ENCODE measurements at places on chromosomes 3 and 15. TPM values are rescaled to one million over a fixed set of nuclear protein-coding genes. Genes with fewer than 3 reads are reported as not detected.
A peak's percentile ranks its signal among the peaks of the same experiment; 100 is the strongest.

GRCh38 chr3:48851407-48851806, 3.7 kb upstream of the PRKAR2A start:
- H3K27me3 ChIP-seq = no peaks in the 10 kb centered on the region
- H3K4me1 ChIP-seq = peaks cover 13% of the 10 kb centered on the region
- no peak overlapping the region for H3K4me3 ChIP-seq
- no peak overlapping the region for H3K27ac ChIP-seq
- peak; percentile 68 for DNase-seq

- H3K36me3 ChIP-seq = no peaks in the 10 kb centered on the region
- peaks cover 72% of the 10 kb centered on the region for H3K4me1 ChIP-seq
- DNase-seq = no peak
- no peaks in the 10 kb centered on the region for H3K27me3 ChIP-seq
These were observed 59.5 kb downstream of the FNDC3B start for GRCh38 chr3:172098698-172099494.

DNA sequence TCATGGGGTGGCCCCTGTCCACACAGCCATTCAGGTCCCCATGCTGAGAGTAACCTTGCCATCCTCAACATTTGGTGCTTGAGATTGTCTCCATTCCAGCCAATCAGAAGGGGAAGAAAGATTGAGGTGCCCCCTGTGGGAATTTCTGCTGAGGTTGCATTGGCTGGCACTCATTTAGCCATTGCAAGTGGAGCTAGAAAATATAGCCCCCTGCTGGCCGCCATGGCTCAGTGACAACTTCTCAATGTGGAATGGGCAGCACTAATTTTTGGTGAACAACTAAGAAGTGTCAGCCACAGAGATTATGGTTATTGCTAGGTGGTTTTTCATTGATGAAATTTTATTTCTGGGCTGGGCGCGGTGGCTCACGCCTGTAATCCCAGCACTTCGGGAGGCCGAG, 22.0 kb downstream of the COL6A6 start:
- no peaks in the 10 kb centered on the region for H3K4me1 ChIP-seq
- no peak overlapping the region for H3K4me3 ChIP-seq
- H3K27me3 ChIP-seq = no peaks in the 10 kb centered on the region
- H3K36me3 ChIP-seq = no peaks in the 10 kb centered on the region
- DNase-seq = peak; percentile 68
- H3K27ac ChIP-seq = no peak overlapping the region

GRCh38 chr3:73228437-73228836, 167.0 kb downstream of the EBLN2 start:
- no peaks in the 10 kb centered on the region for H3K36me3 ChIP-seq
- H3K4me3 ChIP-seq = no peak overlapping the region
- H3K27ac ChIP-seq = no peak overlapping the region
- no peak for DNase-seq

- H3K36me3 ChIP-seq = peaks cover 45% of the 10 kb centered on the region
- no peaks in the 10 kb centered on the region for H3K27me3 ChIP-seq
- no peak overlapping the region for H3K27ac ChIP-seq
- H3K4me3 ChIP-seq = peak overlapping the region; percentile 96
- no peak for DNase-seq
These were observed 2.2 kb downstream of the RPL4 start for GRCh38 chr15:66502491-66502890.

- peaks cover 5% of the 10 kb centered on the region for H3K4me1 ChIP-seq
- no peak overlapping the region for H3K27ac ChIP-seq
- no peaks in the 10 kb centered on the region for H3K27me3 ChIP-seq
- H3K36me3 ChIP-seq = no peaks in the 10 kb centered on the region
- no peak overlapping the region for H3K4me3 ChIP-seq
These were observed 244.2 kb upstream of the LRIG1 start for GRCh38 chr3:66744986-66745385.

DNA sequence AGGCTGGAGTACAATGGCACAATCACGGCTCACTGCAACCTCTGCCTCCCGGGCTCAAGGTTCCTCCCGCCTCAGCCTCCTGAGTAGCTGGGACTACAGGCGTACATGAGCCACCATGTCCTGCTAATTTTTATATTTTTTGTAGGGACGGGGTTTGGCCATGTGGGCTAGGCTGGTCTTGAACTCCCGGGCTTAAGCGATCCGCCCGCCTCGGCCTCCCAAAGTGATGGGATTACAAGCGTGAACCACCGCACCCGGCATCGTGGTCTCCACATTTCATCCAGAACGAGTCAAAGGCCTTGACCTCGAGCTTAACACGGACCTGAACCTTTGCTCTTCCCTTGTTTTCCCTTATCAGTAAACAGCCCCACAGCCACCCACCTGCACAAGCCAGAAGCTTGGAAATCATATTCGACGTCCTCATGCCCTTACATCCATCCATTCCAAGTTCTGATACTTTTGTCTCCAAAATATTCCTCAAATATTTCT, 1.4 kb upstream of the PTPN23 start:
- peaks cover 53% of the 10 kb centered on the region for H3K4me1 ChIP-seq
- H3K4me3 ChIP-seq = peak overlapping the region; percentile 83
- H3K36me3 ChIP-seq = no peaks in the 10 kb centered on the region
- H3K27ac ChIP-seq = peak overlapping the region; percentile 98
- H3K27me3 ChIP-seq = no peaks in the 10 kb centered on the region

DNA sequence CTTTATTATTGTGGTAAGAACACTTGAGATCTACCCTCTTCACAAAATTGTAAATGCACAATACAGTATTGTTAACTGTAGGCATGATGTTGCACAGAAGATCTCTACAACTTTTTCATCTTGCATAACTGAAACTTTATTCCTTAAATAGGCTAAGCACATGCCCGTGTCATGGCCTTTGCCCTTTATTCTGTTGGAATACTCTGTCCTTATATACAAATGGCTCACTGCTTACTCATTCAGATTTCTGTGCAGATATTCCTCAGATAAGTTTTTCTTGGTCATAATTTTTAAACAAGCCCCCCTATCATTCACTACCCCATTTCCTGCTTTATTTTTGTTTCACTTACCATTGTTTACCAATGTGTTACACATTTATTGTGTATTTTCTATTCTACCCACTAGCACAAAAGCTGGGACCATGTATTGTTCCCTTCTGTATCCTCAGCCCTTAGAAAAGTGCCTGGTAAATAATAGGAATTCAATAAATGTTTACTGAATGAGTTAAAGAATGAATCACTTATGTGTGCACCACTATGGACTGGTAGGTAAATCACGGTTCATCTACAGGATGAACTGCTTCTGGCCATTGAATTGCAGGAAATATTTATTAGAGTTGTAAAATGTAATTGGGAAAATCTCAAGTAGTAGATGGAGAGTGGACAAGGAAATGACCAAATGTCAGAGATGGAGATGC, 151.0 kb downstream of the CPNE4 start:
- H3K4me1 ChIP-seq = no peaks in the 10 kb centered on the region
- no peak for DNase-seq
- no peak overlapping the region for H3K27ac ChIP-seq
- no peak overlapping the region for H3K4me3 ChIP-seq
- no peaks in the 10 kb centered on the region for H3K27me3 ChIP-seq

DNA sequence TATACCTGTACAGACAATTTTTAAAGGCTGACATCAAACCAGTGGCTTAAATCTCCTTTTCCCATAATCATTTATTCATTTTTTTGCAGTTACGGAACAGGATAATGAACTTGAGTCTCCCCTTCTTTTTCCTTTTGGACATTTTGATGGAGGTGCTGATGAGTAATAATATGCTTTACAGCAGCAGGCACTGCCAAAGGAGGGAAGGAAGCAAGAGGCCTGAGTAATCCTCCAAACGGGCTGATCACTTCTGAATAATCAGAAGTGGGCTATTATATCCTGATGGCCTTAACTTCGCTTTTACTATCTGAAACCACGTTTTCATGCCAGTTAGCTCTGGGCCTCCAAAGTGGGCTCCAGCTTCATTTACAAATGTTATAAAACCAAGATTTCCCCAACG, 527.2 kb downstream of the FOXP1 start:
- no peaks in the 10 kb centered on the region for H3K27me3 ChIP-seq
- DNase-seq = no peak
- peaks cover 11% of the 10 kb centered on the region for H3K36me3 ChIP-seq
- H3K4me3 ChIP-seq = no peak overlapping the region
- peaks cover 99% of the 10 kb centered on the region for H3K4me1 ChIP-seq

- no peak overlapping the region for H3K4me3 ChIP-seq
- H3K36me3 ChIP-seq = no peaks in the 10 kb centered on the region
- DNase-seq = no peak
- H3K27me3 ChIP-seq = no peaks in the 10 kb centered on the region
These were observed 100.9 kb downstream of the MYO5A start for GRCh38 chr15:52427804-52428203.

GRCh38 chr3:89138048-89138447, 30.6 kb downstream of the EPHA3 start:
- H3K36me3 ChIP-seq = no peaks in the 10 kb centered on the region
- H3K27me3 ChIP-seq = no peaks in the 10 kb centered on the region
- H3K27ac ChIP-seq = no peak overlapping the region
- DNase-seq = peak; percentile 12

- H3K4me3 ChIP-seq = no peak overlapping the region
- DNase-seq = no peak
- no peaks in the 10 kb centered on the region for H3K36me3 ChIP-seq
- peaks cover 13% of the 10 kb centered on the region for H3K4me1 ChIP-seq
These were observed 40.1 kb downstream of the ANAPC13 start for GRCh38 chr3:134445636-134446035.

DNA sequence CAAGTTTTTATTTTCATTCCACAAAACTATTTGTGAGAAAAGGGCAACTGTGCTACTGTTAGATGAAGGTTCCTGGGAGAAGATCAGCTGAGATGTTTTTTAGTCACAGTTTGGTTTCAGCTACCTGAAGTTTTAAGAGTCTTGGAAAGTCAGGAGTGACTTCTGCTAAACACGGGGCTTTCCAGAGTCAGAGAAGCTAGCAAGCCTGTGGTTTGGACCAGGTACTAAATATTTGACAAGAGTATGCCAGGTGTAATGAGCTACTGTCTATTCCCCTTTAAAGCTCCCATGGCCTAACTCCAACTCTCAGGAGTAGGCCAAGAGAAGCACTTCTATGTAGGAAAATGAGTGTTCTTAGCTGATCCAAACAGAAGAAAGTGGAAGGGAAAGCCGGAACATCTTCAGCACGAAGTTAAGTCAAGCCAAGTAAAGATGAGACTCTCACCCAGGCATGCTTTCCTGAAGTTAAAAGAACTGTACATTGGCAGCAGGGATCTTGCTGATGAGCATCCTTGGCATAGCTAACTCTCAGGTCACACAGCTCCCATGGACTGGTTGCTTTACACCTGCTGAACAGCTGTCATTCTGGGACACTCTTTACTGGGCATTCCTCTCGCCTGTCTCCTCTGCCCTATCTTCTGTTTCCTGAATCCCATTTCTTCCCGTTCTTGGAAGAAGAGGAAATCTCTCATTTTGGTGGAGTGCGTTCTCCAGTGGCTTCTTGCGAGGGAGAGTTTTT, 22.5 kb downstream of the TM4SF18 start:
- H3K4me1 ChIP-seq = no peaks in the 10 kb centered on the region
- no peak overlapping the region for H3K4me3 ChIP-seq
- no peaks in the 10 kb centered on the region for H3K36me3 ChIP-seq

DNA sequence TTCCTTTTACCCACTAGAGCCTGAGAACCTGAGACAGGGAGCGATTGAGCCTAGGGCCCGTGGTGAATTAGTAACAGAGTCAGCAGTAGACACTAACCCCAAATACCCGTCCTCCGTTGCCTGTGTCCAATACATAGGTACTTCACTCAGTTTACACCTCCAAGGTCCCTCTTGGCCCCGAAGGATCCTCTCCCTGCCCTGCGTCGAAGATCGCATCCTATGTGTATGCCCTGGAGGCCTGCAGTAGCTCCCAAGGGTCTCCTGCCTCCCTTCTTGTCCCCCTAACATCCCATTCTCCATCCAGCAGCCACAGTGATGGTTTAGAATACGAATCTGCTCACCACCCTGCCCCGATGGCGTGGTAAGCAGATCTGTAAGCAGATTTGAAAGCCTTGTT, 67.0 kb downstream of the ISG20 start:
- H3K36me3 ChIP-seq = no peaks in the 10 kb centered on the region
- H3K27me3 ChIP-seq = peaks cover 32% of the 10 kb centered on the region
- H3K27ac ChIP-seq = no peak overlapping the region
- peaks cover 7% of the 10 kb centered on the region for H3K4me1 ChIP-seq
- H3K4me3 ChIP-seq = peak overlapping the region; percentile 57
- no peak for DNase-seq

DNA sequence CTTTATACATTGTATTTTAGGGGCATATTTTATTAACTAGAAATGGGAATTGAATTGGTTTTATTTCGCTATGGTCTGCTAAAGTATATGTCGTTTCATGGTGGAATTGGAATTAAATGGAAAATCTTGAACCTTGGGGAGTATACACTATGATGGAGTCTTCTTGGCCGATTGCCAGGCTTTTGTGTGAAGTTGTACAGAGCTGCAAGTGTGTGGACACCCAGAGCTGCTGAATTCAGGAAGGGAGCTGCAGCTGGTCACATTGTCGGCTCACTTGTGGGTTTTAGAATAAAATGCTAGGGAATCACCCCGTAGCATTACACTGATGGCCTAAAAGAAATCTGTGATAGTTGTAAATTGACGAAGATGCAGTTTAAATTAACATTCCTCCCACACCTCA, 35.1 kb downstream of the USP3 start:
- no peaks in the 10 kb centered on the region for H3K27me3 ChIP-seq
- peaks cover 42% of the 10 kb centered on the region for H3K4me1 ChIP-seq
- H3K4me3 ChIP-seq = no peak overlapping the region
- peaks cover 33% of the 10 kb centered on the region for H3K36me3 ChIP-seq
- peak; percentile 44 for DNase-seq
- H3K27ac ChIP-seq = no peak overlapping the region

GOLGA6L7 gene
- total RNA-seq = not detected

PGBD4 gene
- total RNA-seq = 0.58 TPM

PLSCR5 gene
- total RNA-seq = not detected

AP3B2 gene
- 8.0 TPM for total RNA-seq

ADAMTSL3 gene
- total RNA-seq = 35.6 TPM

NSMCE3 gene
- 3.5 TPM for total RNA-seq

ESYT3 gene
- total RNA-seq = not detected

ROPN1 gene
- 0.55 TPM for total RNA-seq

CDHR4 gene
- under 0.01 TPM for total RNA-seq

MGLL gene
- 10.5 TPM for total RNA-seq

RARB gene
- 28.0 TPM for total RNA-seq

DAZL gene
- not detected for total RNA-seq

Data from stomach (tissue), 19 donors.